A549 treated with CORT108297 at 1 μM for 4 hours (cell line): ENCODE measurements at places on chromosomes 6 and 20. TPM values are rescaled to one million over a fixed set of nuclear protein-coding genes. Genes with fewer than 3 reads are reported as not detected.

The MAFB gene
- 0.07 to 0.13 TPM (median 0.09 TPM) in 4 of 5 replicates, not detected in the other for total RNA-seq

The ULBP2 gene
- 3.2 to 4.1 TPM (median 3.9 TPM) in 5 replicates for total RNA-seq

The GNMT gene
- 0.10 to 0.14 TPM (median 0.12 TPM) in 4 of 5 replicates, not detected in the other for total RNA-seq

The IBTK gene
- 30.2 to 40.7 TPM (median 35.8 TPM) in 5 replicates for total RNA-seq

The LRRC1 gene
- total RNA-seq = 5.1 to 6.2 TPM (median 6.0 TPM) in 5 replicates

The SNRNP48 gene
- 8.3 to 10.4 TPM (median 10.1 TPM) in 5 replicates for total RNA-seq

The METTL24 gene
- total RNA-seq = not detected in 5 replicates

The FKBP1C gene
- total RNA-seq = 1.8 to 2.3 TPM (median 2.2 TPM) in 5 replicates

The VSX1 gene
- 1.0 to 1.2 TPM (median 1.1 TPM) in 5 replicates for total RNA-seq

The ATAT1 gene
- total RNA-seq = 4.5 to 5.9 TPM (median 5.6 TPM) in 5 replicates

The HFE gene
- 8.8 to 14.2 TPM (median 12.5 TPM) in 5 replicates for total RNA-seq
